GM23338 (cell line): ENCODE measurements at places on chromosomes 2 and 18. TPM values are rescaled to one million over a fixed set of nuclear protein-coding genes. Genes with fewer than 3 reads are reported as not detected.
A peak's percentile ranks its signal among the peaks of the same experiment; 100 is the strongest.

DNA sequence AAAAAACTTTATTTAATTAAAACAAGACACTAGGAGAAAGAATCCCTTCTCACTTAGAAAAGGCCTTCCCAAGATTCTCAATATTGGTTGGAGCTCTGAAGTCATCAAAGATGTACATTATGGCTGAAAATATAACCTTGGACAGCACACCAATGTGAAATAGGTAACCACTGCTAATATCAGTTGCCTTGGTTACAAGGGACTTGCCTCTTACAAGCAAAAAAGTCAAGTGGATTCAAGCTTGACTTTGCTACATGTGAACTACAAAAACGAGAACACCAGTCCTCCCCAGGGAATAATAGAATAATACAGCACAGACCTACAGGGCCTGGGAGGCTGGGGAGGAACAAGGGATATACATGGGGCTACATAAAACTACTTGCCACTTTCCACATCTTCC is 46.1 kb downstream of the NABP1 start:
- H3K36me3 ChIP-seq: no peaks in the 10 kb centered on the region
- H3K27me3 ChIP-seq: no peaks in the 10 kb centered on the region
- peaks cover 22% of the 10 kb centered on the region for H3K4me1 ChIP-seq
- H3K27ac ChIP-seq: no peak overlapping the region
- DNase-seq: no peak

- H3K36me3 ChIP-seq: no peaks in the 10 kb centered on the region
- no peak for DNase-seq
- H3K27me3 ChIP-seq: peaks cover 8% of the 10 kb centered on the region
- H3K4me1 ChIP-seq: 0 out of 2 replicates have a peak, but pooled peaks cover under 1% of the 10 kb centered on the region
Observed at GRCh38 chr18:76573325-76574025, 78.4 kb upstream of the ZNF516 start.

DNA sequence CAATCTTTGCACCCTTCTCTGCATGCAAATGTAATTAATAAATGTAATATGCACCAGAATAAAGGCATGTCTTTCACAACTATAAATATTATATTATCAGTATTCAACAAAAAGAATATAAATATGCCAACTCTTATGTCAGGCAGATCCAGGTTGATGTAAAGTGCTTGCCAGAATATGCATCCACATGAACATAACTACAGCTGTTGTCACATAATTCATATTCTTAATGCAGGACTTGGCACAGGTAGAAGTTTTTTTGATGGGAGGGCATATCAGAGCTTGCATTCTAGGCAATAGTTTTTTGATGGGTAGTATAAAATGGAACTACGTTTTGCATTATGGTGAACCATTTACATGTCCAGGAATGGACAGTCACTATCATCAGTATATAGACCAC is 544.3 kb downstream of the ZNF804A start:
- H3K4me1 ChIP-seq: no peaks in the 10 kb centered on the region
- H3K27me3 ChIP-seq: no peaks in the 10 kb centered on the region
- no peak for DNase-seq
- H3K4me3 ChIP-seq: no peak overlapping the region

DNA sequence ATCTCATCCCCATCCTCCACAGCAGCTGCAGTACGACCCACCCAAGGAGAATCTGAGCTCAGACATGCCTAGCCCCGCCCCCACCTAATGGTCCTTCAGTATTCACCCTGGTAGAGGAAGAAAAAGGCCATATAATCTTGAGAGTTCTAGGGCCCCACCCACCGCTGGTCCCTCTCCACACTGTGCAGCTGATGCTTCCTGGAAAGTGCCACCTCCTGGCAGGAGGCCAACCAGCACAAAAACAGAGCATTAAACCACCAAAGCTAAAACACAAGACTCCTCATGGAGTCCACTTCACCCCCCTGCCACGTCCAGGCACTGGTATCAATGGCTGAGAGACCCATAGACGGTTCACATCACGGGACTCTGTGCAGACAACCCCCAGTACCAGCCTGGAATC is 40.7 kb downstream of the MC4R start:
- H3K27ac ChIP-seq: no peak overlapping the region
- no peak overlapping the region for H3K4me3 ChIP-seq
- H3K27me3 ChIP-seq: no peaks in the 10 kb centered on the region
- no peaks in the 10 kb centered on the region for H3K36me3 ChIP-seq

- H3K27me3 ChIP-seq: peaks cover 36% of the 10 kb centered on the region
- H3K4me3 ChIP-seq: peak overlapping the region; percentile 71
- H3K4me1 ChIP-seq: peaks cover 8% of the 10 kb centered on the region; the same call in 1 of the 2 replicates
- no peaks in the 10 kb centered on the region for H3K36me3 ChIP-seq
- no peak overlapping the region for H3K27ac ChIP-seq
Observed at GRCh38 chr18:34158881-34159690, 65.6 kb downstream of the NOL4 start.

DNA sequence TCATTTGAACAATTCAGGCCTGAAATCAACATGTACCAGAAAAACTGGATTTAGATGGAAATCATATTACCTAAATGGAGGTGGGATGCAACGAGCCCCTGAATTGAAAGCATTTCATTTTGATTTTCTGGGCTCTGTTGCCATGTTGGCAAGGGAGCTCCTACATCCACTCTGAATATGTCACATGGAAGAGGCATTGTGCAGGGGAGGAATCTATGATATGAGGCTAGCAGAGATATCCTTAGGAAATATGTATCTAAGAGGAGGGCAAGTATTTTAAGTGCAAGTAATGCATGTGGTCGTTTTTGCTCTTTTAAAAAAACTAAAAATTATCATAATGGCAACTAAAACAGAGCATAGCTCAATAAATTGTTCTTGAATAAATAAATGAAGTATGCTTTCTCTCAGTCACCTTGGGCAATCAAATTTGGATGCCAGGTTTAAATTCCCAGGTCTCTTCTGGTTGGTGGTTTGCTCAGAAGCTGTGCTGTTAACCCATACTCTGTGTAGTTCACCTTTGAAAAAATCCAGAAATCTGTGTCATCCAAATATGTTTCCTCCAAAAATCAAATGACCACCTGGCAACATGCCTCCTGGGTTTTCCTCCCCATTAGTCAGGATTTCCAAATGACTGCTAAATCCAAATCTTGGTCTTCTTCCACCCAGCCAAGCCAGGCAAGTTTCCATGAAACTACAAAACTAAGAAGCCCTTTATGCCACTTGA is 6.5 kb upstream of the LGALSL start:
- peaks cover 41% of the 10 kb centered on the region for H3K4me1 ChIP-seq
- no peak overlapping the region for H3K27ac ChIP-seq
- H3K4me3 ChIP-seq: no peak overlapping the region
- no peaks in the 10 kb centered on the region for H3K27me3 ChIP-seq

The ABCB11 gene
- total RNA-seq: not detected in 2 replicates

The MFSD2B gene
- total RNA-seq: 0.21 TPM in 1 of 2 replicates, not detected in the other
